ENCODE measurements at places on chromosomes 12 and 14.
A peak's percentile ranks its signal among the peaks of the same experiment; 100 is the strongest.

DNA sequence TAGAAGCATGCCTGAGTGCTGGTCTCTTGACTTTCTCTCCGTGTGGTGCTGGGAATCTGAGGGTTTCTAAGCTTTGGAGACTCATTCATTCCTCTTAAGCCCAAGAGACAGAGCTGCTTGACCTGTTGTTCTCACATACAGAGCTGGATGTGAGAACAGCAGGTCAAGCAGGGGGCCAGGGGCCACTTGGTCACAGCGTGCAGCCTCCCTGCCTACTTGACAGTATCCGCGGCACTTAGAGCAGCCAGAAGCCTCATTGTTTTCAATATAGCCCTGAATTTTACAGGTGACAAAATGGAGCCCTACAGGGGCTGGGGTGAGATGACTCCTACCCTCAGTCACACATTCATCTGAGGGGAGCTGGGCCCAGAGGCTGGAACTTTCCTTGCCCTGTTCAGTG is 88.9 kb downstream of the ESRRB start:
- no peak for DNase-seq

DNA sequence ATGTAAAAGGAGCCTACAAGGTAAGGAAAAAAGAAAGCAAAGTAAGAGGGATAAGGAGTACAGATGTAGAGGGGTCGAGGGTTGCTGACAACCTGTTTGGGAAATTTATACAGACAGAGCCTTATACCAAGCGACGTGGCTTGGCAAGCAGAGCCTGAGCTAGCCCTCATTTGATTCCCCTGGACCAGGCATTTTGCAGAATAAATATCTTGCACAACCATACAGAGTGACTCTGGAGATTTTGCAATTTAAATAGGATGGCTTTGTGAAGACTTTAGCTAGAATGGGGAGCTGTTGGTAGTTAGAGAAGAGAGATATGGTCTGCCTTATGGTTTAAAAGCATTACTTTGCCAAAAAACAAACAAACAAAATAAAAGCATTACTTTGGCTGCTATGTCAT is 11.1 kb upstream of the ANO6 start:
- no peak for DNase-seq

DNA sequence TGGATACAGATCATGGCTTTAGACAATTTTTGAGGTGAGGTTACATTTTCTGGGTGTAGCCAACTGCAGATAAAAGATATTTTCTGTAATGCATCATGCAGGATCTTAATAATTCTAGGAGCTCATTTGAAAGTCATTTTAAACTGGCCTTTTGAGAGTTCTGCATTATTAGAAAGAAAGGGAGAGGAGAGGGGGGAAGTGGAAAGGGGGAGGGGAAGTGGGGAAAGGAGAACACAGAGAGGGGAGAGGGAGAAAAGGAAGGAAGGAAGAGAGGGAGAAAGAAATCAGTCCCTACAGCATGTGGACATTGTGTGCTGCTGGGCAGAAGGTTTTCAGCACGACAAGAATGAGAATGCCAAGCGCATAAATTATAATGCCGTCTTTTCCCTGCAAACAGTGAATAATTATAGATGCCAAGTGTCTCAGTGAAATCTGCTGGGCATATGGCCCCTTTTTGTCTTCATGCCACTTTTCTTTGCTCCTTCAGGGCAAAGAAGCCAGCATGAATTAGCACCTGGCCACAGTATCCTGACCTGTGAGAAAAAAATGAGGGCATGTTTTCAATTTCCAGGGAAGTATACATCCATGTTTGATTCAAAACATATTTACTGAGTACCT is 22.7 kb upstream of the PPP2R5C start:
- no peak for DNase-seq

DNA sequence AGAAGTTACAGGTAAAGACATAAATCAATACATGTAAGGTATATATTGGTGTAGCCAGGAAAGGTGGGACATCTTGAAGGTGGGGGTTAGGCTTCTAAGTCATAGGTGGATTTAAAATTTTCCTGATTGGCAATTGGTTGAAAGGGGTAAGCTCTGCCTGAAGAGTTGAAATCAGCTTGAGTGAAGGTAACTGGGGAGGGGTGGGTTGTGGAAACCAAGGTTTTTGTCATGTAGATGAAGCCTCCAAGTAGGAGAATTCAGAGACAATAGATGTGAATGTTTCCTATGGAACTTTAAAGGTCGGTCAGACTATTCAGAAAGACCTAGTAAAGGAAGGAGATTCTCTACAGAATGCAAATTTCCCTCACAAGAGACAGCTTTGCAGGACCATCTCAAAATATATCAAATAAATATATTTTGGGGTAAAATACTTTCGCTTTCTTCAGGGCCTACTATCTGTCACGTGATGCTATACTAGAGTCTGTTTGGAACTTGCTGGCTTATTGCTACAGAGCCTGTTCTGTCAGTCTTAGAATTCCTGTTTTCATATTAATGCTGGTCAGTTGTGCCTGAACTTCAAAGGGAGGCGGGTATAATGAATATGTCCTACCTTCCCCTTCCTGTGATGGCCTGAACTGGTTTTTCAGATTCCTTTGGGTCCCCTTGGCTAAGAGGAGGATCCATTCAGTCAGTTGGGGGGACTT is 20.6 kb upstream of the SPATA7 start:
- no peak for DNase-seq

GRCh38 chr12:75120311-75120711 is 89.3 kb downstream of the KCNC2 start:
- DNase-seq = no peak

DNA sequence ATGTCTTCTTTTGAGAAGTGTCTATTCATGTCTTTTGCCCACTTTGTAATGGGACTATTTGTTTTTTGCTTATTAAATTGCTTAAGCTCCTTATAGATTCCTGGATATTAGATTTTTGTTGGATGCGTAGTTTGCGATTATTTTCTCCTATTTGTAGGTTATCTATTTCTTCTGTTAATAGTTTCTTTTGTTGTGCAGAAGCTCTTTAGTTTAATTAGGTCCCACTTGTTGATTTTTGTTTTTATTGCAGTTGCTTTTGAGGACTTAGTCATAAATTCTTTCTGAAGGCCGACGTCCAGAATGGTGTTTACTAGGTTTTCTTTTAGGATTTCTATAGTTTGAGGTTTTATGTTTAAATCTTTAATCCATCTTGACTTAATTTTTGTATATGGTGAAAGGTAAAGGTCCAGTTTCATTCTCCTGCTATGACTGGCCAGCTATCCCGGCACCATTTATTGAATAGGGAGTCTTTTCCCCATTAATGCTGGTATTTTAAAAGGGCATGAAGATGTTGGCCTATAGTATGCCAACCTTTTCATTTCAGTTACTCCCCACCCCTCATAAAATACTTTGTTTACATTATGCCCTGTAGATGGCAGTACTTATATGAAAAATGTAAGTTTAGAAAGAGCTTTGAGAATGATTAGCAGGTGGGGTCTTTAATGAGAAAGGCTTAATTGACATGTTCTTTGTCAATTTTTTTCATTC is 62.9 kb upstream of the PSMA6 start:
- no peak for DNase-seq

- peak; percentile 66 for DNase-seq
Measured at GRCh38 chr14:97458661-97459579, 661.7 kb downstream of the VRK1 start.

GRCh38 chr14:73824127-73824526 is 27.5 kb upstream of the PTGR2 start:
- DNase-seq = no peak

- no peak for DNase-seq
Measured at GRCh38 chr14:104885031-104885972, 20.2 kb downstream of the CEP170B start.

- DNase-seq = no peak
Measured at GRCh38 chr12:42129595-42130204, 15.0 kb downstream of the GXYLT1 start.

DNA sequence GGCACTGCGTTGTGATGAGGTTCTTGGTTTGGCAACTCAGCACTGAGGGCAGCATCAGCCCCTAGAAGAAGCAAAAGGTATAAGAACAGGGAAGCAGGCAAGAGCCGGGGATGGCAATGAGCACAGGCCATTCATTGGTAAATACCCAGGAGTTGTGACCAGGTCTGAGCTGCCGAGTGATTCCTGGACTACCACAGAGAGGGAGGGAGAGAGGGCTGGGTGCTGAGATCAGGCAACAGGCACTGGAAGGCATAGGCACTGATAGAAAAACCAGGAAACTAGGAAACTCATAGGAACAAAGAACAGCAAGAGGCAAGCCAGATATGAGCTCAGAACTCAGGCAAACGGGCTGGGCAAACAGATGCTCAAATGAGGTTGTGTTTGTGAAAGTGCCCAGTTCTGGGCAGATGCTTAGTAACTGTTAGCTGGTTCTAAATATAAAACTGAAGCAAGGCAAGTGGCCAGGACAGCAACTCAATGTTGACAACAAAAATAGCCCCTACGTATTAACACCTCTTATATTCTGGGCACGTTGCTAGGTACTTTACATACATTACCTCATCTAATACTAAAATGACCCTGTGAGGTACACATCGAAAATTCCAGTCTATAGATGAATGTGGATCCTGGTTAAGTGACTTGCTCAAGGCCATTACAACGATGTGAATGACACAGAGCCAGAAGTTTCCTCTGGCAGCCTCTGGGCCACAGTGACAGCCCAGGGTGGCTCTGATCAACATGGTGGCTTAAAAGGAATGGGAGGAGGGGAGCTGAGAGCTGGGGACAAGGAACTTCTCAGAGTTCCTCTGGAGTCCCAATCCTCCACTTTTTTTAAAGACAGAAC is 121.1 kb downstream of the PRMT8 start:
- no peak for DNase-seq

DNA sequence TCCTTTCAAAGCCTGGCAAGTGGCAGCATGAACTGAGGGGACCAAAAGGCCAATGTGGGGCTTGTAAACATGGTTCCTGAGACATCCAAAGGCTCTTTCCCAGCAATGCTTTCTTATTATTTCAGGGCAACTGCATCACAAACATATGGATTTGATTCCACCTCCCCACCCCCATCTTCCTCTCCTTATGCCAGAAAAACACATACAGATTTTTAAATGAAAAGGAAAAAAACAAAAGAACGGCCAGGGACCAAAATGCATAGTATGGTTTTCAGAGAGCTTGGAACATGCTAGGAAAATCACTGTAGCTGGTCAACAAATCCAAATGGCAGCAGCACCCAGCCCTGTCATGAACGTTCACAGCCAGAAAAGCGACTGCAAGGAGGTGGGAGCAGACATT is 167.6 kb downstream of the ANO2 start:
- no peak for DNase-seq

GRCh38 chr14:95442633-95443021 is 73.8 kb downstream of the SYNE3 start:
- DNase-seq = peak; percentile 50

- no peak for DNase-seq
Measured at GRCh38 chr14:61260939-61261776, 20.0 kb downstream of the TMEM30B start.

DNA sequence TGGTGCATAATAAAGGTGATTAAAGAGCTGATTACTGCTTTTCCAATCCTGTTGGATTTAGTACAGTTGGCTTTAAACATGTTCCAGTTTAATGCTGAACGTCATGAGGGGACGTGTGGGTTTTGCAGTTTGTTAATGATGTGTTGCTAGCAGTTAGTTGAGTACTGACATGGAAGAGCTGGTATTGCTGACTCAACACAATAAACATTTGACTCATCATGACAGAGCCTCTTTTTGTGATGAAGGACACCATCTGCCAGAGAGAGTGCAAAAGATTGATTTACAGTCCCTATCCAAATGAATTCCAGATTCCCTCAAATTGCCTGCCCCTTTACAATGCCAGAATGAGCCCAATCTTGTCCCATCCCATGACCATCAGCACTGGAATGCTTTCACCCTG is 346.2 kb upstream of the PRICKLE1 start:
- no peak for DNase-seq

GRCh38 chr12:52685406-52685890 is 5.2 kb upstream of the KRT1 start:
- DNase-seq = no peak

- DNase-seq = no peak
Measured at GRCh38 chr12:120659151-120659525, 18.7 kb downstream of the CABP1 start.

- DNase-seq = no peak
Measured at GRCh38 chr14:50070840-50071548, 45.4 kb downstream of the VCPKMT start.

DNA sequence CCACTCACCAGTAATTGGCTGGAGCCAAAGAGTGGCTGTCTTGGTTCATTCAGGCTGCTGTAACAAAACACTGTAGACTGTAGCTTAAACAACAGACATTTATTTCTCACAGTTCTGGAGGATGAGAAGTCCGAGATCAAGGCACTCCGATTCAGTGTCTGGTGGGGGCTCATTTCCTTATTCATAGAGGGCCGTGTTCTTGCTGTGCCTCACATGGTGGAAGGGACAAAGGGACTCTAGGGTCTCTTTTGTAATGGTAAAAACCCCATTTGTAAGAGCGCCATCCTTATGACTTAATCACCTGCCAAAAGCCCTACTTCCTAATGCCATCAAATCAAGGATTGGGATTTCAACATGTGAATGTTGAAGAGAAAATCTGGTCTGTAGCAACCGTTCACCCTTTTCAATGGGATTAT is 34.7 kb upstream of the CDKN3 start:
- no peak for DNase-seq

GRCh38 chr14:21229821-21230220 is 39.4 kb downstream of the HNRNPC start:
- DNase-seq = no peak

DNA sequence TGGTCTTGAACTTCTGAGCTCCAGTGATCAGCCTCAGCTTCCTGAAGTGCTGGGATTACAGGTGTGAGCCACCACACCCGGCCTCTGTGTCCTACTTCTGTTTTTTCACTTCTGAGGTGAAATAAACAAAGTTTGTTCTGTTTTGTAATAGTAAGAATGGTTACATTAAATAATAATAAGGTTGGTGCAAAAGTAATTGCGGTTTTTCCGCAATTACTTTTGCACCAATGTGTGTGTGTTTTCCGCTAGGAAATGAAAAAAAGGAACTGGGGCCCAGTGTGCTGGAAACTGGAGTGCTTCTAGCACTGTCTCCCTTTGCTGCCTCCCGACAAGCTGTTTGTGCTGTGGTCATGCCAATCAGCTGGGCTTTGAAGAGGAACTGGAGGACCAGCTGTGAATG is 140.9 kb downstream of the NTS start:
- no peak for DNase-seq

DNA sequence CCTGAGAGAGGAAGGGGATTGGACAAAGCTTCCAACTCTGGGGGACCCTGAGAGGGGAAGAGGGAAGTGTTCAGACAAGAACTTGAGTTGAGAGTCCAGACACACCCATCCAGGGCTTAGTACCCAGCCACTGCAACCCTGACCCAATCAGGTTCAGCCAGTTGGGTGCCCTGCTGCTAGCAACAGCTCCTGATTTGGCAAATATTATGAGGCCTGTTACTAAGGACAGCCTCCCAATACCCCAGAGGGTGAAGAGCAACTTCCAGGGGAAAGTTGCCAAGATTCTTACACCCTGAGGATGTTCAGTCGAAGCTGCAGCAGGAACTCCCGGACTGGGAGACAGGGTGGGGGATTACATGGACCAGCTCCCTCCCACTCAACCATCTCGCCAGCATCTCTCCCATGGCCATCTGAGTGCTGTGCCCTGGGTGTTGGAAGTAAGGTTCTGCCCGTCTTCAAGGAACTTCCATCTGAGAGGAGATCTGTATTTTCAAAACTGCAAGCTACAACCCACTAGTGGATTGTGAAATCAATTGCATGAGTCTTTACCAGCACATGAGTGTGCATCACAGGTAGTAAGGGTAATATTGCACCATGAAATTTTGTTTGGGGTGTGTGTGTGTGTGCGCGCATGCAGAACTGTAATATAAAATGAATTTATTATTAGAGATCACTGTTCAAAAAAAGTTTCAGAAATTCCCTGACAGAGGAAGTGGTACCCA is 11.5 kb upstream of the KRT78 start:
- DNase-seq = no peak

GRCh38 chr14:91835920-91836843 is 31.2 kb downstream of the TC2N start:
- peak; percentile 69 for DNase-seq
